ENCODE measurements at places on chromosomes 7 and 10. TPM values are rescaled to one million over a fixed set of nuclear protein-coding genes. Genes with fewer than 3 reads are reported as not detected.

The PRDX3 gene
- 203 TPM for total RNA-seq

- no peak for DNase-seq
These were observed 50.3 kb upstream of the ANTXRL start for GRCh38 chr10:46236546-46236887.

DNA sequence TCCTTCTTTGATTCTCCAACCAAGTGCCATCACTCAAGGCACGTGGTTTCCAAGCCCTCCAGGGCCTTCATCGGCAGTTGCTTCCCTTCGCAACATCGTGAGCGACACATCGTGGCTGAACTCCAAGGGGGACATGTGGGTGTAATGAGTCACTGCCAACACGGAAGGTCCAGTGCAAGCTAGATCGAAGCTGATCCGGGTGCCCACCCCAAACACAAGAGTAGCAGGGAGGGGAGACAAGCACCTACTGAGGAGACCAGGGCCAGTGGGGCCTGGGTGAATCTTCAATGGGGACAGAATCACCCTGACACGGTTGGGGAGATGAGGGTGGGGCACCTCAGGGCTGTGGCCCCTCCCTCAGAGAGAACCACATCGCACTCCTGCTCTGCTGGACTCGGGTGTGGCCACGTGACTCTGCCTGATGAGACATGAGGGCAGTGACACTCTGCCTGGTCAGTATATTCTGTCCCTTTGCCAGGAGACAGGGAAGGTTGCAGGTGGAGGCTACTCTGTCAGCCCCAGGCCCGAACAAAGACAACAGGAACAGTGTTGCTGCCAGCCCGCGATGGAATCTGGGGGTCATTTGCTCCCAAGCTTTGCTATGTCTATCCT, 36.8 kb upstream of the HSPA12A start:
- DNase-seq = peak; percentile 22

DNA sequence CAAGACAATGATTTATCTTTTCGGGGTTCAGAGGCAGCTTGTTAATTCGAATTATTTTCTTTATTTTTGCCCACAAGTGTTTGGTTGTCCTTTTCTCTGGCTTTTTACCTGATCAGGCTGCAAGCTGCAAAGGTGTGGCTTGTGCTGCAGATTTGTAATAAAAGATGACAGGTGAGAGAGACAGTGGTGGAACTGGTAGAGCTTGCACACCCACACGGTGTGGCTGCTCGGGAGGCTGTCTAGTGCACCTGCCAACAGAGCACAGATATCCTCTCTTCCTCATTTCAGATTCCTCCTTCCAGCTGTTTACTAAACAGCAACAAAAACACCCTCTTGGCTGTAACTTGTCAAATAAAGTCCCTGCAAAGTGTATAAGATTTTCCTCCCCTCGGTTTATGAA, 9.2 kb downstream of the GJD4 start:
- DNase-seq = no peak

The LAMB4 gene
- total RNA-seq = not detected

DNA sequence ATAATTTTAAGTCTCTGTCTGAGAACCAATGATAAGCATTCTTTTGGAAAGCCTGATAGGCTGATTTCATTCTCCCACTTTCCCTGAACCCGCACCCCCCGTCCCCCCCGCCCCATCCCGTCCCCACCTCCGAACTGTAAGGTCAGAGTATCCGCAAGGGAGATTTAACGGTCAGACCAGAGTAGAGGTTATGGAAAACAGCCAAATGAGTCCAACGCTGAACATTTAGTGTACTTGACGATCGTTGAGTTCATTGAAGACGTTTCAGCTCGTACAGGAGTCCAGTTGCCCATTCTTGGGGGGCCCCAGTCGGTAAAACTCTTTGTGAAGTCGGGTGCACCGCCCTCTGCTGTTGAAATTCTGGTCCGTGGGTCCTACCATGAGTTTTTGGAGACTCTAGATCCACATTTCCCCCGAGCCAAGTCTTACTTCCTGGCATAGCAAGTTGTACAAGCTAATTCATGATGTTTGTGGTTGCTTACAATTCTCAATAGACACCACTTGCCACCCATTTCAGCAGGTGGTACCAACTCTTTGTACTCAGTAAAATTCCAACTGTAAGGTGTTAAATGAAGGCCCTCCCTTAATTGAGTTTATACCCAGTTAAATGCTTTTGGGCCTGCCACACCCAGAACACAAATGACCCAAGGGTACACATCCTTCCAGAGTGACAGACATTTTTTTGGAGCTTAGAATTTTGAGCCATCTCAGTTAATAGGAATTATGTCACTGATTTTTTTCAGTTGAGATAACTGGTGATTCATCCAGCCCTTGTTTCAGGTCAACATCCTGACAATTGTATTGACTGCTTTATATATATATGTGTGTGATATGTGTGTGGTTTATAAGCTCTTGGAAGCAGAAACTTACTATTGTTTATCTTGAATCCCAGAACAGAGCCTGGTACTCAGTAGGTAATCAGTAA, 1.2 kb downstream of the MARCHF5 start:
- peak; percentile 60 for DNase-seq

- DNase-seq = no peak
These were observed 232.0 kb downstream of the SH2D4B start for GRCh38 chr10:80769700-80770160.

DNA sequence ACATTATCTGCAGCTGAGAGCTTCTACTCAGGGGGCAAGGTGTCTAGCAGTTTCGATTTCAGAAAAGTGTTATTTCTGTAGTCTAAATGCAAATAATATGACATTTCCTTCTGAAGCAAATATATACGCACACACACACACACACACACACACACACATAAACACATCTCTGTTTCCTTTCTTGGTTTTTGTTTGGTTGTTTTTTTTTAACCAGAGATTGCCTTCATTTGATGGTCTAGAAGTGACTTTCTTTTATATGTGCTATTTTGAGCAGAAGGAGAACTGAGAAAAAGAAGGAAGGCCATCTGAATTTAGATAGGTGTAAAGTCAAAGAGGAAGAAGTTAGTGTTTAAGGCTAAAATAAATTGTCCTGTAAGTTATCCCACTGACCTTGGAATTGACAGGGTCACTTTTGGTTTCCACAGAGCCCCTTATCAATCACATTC, 142.2 kb downstream of the TRIL start:
- DNase-seq = no peak

- no peak for DNase-seq
These were observed 43.8 kb downstream of the PTPRN2 start for GRCh38 chr7:158543840-158544239.

The CDK14 gene
- 13.2 TPM for total RNA-seq

The BET1 gene
- total RNA-seq = 21.7 TPM

DNA sequence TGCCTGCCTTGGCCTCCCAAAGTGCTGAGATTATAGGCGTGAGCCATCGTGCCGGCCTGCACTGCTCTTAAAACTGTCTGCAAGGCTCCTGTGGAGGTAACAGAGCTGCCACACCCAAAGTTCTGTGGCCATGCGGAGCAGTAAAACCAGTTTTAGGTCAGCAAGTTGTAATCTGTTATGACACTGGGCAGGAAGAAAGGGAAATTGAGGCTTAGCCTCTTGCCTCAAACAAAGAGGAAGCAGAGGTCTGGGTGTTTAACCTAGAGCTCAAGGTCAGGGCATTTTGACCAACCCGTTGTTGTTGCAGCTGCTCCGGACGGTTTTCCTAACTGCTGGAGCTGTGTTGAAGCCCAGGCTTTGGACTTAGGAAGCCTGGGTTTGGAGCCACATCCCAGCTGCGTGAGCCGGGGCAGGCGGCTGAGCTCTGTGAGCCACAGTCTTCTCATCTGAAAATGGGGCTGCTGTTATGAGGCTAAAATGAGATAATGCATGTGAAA, 7.4 kb upstream of the RRP12 start:
- DNase-seq = no peak

The GSAP gene
- total RNA-seq = 0.74 TPM

DNA sequence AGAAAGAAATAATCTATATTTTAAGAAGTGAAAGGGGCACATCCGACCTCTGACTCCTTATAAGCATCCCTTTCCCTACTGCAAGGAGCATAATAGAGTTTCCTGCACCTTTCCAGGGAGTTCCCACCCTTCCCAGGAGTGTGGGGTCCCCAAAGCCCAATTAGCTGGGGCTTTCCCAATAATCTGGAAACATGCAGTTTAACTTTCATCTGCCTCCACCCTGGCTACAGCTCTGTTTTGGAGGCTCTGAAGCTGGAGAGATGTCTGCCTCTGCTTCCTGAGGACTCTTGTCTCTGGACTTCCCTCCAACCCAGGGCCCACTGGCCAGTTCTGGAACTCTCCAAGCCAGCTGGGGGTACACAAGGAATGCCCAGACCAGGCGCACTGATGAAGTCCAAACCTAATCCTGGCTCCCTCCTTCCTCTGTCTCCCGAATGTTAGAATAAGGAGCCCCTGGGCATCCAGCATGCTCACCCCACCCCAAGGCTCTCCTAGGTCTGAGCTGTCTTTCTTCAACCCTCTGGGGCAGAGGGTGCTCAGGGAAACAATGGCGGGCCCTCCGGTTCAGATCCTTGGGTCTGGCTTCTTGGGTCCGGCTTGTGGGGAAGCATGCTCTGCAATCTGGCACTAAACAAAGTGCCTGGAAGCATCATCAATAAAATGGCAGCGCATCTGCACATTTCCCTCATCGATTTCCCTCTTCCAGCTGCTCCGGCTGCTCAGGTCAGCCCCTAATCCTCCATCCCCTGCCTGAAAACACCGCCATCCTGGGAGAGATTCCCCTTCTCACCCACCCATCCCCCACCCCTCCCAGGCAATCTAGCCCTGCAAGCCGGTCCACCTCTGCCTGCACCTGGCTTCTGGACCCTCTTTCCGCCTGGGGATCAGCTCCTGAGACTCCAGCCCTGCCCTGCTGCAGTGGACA, 13.3 kb downstream of the HOXA4 start:
- no peak for DNase-seq

The MYH16 gene
- total RNA-seq = not detected

GRCh38 chr7:74349621-74350020, 60.4 kb downstream of the CLIP2 start:
- no peak for DNase-seq

DNA sequence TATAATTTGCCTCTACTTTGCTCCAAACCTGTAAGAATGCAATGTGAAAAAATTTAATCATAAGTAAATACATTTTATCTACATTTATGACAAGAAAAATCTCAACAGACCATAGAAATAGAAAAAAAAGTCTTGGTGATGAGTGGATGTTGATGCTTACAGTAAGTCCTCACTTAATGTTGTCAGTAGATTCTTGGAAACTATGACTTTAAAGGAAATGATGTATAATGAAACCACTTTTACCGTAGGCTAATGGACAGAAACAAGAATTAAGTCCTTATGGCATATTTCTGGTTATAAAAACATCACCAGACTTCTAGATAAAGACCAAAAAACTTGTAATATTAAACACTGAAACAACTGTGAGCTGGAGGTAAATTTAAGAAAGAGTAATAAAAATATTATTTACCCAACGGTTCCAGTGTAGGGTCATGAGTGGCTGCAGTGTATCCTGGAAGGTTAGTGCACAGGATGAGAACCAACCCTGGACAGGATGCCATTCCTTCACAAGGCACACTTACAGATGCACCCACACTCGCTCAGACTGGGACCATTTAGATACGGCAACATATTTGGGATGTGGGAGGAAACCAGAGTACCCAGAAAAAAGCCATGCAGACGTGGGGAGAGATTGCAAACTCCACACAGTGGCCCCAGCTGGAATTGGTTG, 76.3 kb downstream of the GLCCI1 start:
- no peak for DNase-seq

The PIP gene
- total RNA-seq = not detected

The ST8SIA6 gene
- not detected for total RNA-seq

- no peak for DNase-seq
These were observed 23.0 kb downstream of the MAT1A start for GRCh38 chr10:80266513-80266863.

The PSMA2 gene
- 287 TPM for total RNA-seq

- peak; percentile 39 for DNase-seq
These were observed 30.3 kb downstream of the ERCC6 start for GRCh38 chr10:49508654-49509053.

DNA sequence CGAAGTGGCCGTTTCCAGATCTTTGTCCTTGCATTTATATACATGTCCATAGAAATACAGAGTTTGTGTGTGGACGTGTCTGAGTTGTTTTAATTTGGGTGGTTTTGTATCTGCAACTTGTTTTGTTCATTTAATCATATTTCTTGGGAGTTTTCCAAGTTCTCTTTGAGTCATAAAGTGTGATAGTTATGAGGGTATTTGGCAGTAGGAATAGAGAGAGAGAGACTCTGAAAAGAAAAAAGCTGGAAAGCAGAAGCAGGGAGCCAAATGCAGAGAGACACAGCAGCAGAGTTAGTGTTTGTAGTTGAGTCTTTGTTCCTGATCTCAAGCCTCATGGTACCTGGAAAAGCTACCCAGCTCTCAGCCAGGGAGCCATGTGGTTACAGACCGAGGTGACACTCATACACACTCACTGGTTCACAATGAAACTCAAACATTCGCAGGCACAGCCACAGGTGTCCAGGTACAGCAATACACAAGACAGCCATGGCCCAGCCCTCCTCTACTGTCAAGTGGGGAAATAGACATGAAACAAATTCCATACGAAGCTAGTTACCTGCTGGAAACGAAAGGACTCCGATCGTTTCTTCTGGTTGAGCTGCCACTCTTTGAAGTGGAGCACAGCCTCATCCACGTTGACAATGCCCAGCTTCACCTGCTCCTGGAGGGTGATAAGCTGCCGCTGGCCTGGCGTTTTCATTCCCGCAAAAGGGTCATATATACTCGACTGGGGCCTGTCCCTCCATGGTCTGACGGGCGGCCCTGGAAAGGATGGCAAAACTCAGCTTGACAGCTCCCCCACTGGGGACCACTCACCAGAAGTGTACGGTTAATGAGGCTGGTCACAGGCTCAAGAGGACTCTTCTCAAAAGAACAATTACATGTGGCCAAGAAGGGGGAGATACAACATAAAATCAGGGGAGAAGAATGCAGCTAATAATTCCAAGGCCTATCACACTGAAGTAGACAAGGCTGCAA, 33.3 kb upstream of the TM9SF3 start:
- DNase-seq = no peak

The TBX20 gene
- total RNA-seq = 1.3 TPM

DNA sequence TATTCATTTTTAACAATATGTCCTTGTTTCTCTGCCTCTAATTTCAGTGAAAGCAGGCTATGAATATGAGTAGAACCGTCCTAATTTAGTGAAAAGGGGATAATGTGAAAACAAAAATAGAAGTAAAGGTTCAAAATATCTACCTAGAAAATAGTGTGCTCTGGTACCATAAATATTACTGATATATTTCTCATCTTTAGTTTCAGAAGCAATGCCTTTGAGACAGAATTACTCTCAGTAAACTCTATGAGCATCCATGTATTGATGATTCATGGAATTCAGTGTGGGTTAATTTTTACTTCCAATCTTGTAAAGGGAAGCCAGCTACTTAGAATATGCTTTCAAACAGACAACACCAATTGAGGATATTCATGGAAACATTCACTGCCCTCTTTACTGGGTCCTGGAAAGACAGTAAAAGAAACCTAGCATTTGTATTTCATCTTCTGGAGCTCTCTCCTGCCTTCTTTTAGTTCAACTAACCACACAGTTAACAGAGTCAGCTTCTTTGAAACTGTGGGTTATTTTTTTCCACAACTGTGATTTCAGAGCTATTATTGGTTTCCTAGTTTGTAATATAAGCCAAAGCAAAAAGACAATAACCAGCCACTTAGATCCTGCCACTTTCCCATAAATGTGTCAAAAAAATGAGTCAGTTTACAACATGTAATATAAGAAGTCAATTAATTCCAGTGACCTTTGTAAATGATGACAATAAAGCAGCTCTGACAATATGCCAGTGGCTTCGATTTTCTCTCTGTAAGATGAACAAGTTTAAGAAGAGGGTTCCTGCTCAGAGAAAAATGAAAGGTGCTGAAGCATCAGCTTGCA, 1.7 kb downstream of the LRRN3 start:
- no peak for DNase-seq

GRCh38 chr7:91151916-91152315, 112.3 kb upstream of the FZD1 start:
- no peak for DNase-seq
